ENCODE measurements at places on chromosomes 5 and 9.

- DNase-seq = peak; percentile 24
These were observed 15.2 kb upstream of the CORO2A start for GRCh38 chr9:98207606-98208005.

DNA sequence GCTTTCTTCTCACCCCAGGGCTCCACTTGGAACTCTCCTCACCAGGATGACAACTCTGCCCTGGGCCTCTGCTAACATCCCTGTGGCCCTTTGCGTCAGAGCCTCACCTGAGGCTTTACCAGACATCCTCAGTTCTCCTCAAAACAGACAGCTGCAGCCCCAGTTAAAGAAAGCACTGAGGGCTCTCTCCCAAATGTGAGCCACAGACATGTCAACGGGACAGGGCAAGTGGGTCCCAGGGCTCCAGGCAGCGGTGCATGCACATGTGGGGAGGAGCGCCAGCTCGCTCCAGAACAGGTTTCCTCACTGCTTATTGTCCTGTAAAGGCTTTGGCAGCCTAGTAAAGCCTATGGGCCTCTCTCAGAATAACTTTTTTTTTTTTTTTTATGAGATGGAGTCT, 37.3 kb downstream of the IPPK start:
- no peak for DNase-seq

DNA sequence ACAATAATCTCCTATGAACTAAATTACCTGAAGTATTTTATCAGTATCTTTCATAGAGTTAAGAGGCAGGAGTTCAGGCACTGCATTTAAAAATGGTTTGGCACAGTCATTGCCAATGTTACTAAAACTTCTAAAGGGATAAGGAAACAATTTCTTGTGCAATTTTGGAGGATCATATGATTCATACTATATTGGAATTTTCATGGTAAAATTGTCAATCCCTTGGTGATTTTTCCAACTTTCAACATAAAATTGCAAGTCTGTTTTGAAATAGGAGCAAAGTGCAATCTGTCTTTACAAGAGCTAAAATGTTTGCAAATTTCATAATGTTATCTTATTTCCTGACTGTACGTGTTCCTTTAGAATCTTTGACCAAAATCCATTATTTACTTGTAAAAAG, 211.1 kb downstream of the DMRTA1 start:
- no peak for DNase-seq

DNA sequence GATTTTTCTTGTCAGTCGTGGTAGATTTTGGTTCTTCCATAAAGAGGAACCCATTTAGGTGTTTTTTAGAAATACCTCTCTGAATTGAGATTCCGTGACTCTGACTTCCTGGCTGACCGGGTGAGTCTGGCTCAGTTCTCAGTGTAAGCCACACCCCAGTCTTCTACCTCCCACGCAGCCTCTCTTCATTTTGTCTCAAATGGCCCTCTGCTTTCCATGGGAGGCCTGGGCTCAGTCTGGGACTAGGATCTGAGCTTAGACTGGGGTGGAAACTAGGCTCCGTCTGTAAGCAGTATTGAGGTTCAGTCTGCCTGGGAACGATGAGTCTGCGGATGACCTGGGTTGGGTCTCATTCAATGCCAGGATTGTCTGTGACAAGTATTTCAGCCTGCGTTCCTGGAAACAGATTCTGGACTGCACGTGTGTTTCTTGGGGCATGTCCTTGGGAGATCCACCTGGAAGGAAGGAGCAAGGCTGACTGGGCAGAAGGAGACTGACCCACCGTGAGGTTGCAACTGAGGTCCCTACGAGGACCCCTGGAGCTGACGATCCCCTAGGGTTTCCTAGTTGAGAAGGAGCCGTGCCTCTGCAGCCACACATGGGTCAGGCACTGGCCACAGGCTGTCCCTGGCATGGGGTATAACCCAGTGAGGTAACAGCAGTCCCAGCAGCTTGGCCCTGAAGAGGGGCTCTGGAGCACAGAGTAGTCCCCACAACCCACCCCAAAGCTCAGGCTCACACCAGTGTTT, 12.4 kb upstream of the CRB2 start:
- no peak for DNase-seq

DNA sequence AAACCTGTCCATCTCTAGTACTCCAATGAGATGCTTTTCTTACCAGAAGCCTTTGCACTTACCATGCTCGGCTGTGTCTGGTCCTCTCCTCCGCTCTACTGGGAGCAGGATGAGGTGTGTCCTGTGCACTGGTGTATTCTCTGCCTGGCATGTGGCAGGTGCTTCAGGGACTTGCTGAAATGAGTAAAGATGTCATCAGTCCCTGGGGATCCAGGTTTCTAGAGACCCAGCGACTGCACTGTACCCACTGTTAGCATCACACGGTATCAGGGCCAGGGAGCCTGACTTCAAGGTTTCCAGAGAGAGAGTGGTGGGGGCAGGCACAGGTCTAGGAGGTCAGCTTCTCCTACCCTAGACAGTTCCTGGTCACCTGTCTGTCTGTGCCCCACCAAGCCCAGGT, 10.5 kb downstream of the PTTG1 start:
- no peak for DNase-seq

DNA sequence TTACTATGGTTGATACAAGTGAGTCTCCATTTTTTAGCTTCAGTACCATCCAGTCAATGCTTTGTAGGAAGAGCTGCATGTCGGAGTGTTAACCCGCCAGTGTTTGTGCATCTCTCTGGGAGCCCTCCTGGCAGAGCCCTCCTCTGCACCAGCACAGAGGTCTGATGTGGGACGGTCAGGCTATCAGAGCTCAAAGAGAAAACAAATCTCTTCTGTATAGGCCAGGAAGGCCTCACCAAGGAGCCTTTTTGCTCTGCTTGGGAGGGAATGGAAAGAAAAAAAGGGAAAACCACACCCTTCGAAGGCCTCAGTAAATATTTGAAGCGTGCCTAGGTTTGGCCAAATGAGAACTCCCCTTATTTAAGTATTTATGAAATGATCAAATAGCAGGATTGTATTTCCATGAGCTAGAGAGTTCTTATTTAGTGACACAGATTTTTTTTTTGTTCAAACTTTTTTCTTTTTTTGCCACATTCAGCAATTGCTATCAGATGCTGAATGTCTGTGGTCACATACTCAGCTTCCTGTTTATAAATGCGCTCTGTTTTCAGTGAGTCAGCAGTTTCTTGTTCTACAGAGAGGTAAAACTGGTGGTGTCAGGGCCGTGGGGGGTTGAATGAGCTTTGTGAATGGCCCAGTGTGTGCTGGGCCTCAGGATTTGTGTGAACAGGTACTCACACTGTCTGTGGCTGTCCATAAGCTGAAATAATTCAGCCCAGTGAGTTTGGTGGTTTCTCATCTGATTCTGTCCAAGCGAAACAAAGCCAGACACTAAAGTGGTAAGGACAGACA, 226.6 kb downstream of the SNX18 start:
- peak; percentile 32 for DNase-seq

- DNase-seq = no peak
These were observed 59.0 kb downstream of the TLE4 start for GRCh38 chr9:79630521-79631403.

DNA sequence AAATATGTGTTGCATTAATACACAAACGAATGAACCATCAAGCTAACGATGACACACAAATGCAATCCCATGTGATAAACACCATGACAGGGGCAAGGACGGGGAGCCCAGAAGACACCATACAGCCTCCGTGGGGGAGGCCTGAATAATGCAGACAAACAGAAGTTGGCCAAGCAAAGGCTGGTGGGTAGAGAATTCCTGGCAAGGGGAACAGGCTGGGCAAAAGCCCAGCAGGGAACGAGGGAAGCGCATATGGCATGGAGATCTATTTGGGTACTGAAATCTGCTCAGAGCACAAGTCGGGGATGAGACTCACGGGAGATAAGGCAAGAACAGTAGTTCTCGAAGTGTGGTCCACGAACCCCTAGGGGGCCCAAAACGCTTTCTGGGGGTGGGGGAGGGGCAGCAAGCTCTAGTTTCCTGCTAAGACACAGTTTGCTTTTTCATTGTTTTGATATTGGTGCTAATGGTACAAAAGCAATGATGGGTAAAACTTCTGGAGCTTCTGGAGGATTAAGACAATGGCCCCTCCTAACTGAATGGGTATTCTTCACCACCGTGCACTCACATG, 42.9 kb upstream of the FBXW11 start:
- no peak for DNase-seq

GRCh38 chr9:113803811-113804589, 72.1 kb upstream of the ZNF618 start:
- DNase-seq = no peak

GRCh38 chr9:34458959-34459340, 345 bp downstream of the DNAI1 start:
- peak; percentile 31 for DNase-seq

DNA sequence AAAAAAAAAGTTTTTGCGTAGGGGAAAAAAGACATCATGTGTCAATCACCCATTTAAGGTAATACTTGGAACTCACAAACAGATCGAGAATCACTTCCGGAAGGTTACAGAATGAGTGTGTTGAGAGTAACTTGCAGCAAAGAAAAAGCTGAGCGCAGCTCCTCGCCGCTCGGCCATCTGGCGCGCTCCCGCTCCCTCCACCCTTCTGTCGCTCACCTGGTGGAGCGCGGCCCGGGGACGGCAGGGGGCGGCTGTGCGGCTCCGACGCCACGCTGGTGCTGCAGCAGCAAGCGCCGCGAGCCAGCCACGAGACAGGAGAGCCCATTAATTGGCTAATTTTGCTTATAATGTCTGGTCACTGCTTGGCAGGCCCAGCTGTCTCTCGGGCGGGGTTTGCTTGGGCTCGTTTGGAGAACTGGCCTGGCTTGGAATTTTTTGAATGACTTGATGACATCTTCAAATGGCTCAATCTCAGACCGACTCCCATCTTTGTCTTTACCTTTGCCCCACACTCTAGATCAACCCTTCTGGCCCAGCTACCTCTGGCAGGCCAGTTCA, 601.8 kb downstream of the CCDC171 start:
- DNase-seq = peak; percentile 64

DNA sequence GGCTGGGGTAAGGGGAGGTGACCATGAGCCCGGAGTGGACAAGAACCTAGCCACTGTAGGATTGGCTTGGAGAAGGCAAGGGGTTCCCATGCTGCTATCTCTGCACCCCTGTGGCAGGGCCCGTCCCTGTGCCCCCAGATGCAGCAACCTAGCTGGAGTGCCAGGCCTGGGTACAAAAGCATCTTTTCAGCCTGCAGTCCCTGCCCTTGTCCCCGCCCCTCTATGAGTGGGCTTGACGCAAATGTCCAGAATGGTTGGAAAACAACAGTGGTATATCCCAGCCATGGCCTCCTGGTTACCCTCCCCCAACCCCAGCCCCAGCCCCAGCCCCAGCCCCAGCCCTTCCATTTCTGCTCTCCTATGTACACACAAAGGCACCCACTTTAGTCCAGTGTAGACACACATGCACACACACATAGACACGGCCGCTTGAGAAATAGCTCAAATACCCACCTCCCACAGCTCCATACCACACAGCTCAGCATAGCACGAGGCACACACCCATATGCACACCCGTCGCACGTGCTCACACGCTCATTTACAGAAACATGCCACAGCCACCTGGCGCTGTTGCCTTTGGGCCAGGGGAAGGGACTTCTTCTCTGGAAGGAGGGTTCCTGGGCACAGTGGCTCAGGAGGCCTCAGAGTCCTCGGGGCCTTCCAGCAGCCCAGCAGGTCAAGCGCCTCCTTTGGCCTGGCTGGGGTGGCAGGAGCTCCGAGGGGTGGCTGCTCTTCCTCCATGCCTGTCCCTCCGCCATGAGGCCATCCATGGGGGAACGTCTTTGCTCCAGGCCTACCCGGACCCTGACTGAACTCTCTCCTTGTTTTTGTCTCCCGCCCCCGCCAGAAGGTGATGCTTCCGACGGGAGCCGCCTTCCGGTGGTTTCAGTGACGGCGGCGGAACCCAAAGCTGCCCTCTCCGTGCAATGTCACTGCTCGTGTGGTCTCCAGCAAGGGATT, 34.1 kb downstream of the CXXC5 start:
- DNase-seq = no peak

DNA sequence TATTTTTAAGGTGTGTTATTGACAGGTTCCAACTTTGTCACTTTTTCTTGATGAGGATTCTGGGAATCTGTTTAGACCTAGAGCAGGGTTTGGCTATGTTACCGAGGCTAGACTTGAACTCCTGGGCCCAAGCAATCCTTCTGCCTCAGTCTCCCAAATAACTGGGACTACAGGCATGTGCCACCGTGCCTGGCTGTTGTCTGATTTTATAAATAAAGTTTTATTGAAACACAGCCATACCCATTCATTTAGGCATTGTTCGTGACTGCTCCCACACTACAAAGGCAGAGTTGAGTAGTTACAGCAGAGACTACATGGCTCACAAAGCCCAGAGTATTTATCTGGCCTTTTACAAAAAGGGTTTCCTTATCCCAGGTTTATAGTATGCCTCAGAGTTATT, 80.5 kb upstream of the TTC23L start:
- no peak for DNase-seq

- DNase-seq = no peak
These were observed 1.8 kb upstream of the TRIM41 start for GRCh38 chr5:181221105-181221791.

GRCh38 chr9:114314256-114314867, 8.5 kb upstream of the ORM1 start:
- no peak for DNase-seq

DNA sequence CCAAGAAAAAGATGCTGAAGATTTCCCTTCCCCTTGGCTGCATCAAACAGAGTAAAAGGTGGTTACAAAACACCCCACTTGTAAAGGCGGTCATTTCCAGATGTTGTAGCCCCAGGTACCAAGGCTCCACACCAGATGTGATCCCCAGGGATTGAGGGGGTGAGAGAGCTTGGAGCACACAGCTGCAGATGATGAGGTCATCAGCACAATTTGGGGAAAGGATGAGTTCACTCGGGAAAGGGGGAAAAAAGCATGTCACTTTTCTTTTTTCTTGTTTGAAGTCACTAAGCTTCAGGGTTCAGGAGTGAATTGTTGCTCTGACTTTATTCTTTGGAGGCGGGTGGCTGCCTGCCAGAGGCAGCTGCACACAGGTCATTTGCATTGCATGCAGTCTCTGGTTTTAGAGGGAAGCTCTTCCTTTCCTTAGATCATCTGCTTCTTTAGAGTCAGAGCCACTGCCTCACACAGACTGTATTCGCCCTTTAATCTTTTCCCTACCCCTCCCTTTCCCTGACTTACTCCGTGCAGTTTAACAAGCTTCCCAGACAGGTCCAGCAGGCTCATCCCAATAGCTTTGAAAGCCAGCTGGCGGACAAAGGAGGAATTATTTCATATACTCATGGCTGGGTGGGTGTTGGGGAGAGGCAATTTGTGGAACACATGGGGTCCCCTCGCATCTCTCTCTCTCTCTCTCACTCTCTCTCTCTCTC, 409.3 kb upstream of the SLC24A2 start:
- DNase-seq = peak; percentile 14

GRCh38 chr9:116490321-116490720, 196.8 kb upstream of the TRIM32 start:
- DNase-seq = no peak

- DNase-seq = no peak
These were observed 126.7 kb downstream of the PPP2R2B start for GRCh38 chr5:146751781-146752401.

GRCh38 chr5:126984632-126985031, 45.7 kb downstream of the MARCHF3 start:
- no peak for DNase-seq

GRCh38 chr5:11955331-11955730, 51.1 kb upstream of the CTNND2 start:
- no peak for DNase-seq

GRCh38 chr5:85732185-85732584, 885.6 kb upstream of the COX7C start:
- no peak for DNase-seq

- DNase-seq = peak; percentile 59
These were observed 744 bp upstream of the HMGCS1 start for GRCh38 chr5:43313854-43314457.

GRCh38 chr9:127389381-127390247, 7.4 kb upstream of the SLC2A8 start:
- DNase-seq = no peak

- no peak for DNase-seq
These were observed 15.1 kb downstream of the ERMP1 start for GRCh38 chr9:5817862-5818261.

All from DMS53 (cell line).